ENCODE measurements at places on chromosomes 6 and 20.

DNA sequence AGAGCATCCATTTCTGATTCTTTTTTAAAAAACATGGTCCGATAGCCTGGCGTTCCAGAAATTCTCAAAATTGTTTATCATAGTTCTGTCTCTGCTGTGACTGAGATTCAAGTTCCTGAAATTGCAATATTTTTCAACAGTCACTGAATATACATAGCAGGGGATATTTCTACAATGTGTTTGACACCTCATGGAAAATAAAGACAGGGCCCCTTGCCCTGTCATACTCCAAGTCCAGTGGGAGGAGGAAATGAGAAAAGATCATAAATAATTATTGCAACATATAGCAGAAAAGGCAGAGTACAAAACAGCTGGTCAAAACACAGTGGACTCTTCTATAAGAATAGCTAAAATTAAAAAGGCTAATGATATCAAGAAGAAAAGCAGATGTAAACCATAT, 234.8 kb upstream of the SPTLC3 start:
- DNase-seq: no peak

- no peak for DNase-seq
Observed at GRCh38 chr6:33927112-33927511, 123.3 kb upstream of the MLN start.

GRCh38 chr6:42197555-42198362, 3.0 kb upstream of the GUCA1B start:
- no peak for DNase-seq

- no peak for DNase-seq
Observed at GRCh38 chr20:55094353-55094861, 619.0 kb downstream of the DOK5 start.

- DNase-seq: no peak
Observed at GRCh38 chr6:119442776-119443184, 93.2 kb upstream of the MAN1A1 start.

DNA sequence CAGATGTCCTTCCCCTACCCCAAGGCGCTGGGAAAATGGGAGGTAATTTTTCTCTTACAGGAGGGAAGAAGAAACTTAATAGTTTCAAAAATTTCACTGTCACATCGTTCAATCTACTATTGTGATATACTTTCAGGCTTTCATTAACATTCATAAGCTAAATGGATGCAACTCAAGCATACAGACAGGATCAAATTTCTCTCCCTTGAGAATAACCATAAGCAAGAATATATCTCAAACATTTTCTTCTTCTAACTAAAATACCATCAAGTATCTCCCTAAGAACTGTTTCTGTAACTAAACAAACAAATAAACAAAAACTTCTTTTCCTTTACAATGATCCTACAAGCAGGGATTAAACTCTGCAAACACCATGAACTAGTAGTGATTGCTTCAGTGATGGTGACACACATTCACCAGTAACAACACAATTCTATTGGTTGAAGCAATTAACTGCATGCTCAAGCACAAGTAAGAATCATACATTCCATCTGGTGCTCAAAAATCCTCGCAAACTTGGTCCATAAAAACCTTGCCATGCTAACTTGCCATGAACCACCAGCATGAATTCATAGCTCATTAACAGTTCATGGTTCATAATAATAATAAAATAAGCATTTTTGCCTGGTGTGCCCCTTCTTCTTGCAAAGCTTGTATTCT, 183.8 kb downstream of the PTPRK start:
- no peak for DNase-seq

GRCh38 chr6:41371992-41372831, 36.8 kb downstream of the NCR2 start:
- DNase-seq: no peak

GRCh38 chr20:53622247-53623133, 28.9 kb upstream of the ZNF217 start:
- no peak for DNase-seq

GRCh38 chr6:168602576-168602975, 161.6 kb downstream of the SMOC2 start:
- DNase-seq: no peak

DNA sequence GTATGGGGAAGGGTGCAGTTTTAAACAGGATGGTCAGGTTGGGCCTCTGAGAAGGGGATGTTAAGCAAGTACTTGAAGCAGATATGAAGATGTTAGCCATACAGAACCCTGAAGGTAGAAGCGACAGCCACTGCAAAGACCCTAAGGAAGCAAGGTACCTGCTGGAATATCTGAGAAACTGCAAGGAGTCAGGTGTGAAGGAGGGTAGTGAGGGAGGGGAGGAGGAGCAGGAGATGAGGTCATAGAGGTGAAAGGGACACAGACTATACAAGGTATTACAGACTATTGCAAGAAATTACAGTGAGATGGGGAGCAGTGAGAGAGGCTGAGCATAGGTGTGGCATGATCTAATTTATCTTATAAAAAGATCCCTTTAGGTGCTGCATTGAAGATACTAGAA, 22.2 kb upstream of the DEFB112 start:
- DNase-seq: no peak

GRCh38 chr20:43942201-43942590, 27.5 kb downstream of the TOX2 start:
- no peak for DNase-seq

GRCh38 chr6:167140589-167141474, 16.9 kb downstream of the GPR31 start:
- no peak for DNase-seq

- no peak for DNase-seq
Observed at GRCh38 chr20:49285233-49285668, 7.4 kb upstream of the ZNFX1 start.

GRCh38 chr20:7151676-7152470, 384.4 kb downstream of the BMP2 start:
- no peak for DNase-seq

DNA sequence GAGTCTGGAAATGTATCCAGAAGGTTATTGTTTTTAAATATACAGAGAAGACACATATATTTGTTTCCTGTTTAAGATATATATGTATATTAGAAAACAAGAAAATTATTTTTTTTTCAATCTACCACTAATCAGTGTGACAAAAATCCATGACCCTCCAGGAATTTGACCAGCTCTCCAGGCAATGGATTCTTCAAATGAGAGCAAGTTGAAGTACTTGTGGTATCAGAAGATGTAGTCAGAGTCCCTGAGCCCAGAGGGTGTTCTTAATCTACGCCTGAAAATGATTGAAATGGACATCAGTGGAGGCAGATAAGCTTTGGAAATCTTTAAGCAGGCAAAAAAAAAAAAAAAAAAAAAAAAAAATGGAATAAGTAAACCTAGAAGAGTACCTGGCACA, 186.5 kb upstream of the QKI start:
- DNase-seq: no peak
